ENCODE measurements at places on chromosomes 7 and 10.

GRCh38 chr10:104744052-104744451, 103.0 kb downstream of the SORCS3 start:
- no peak for DNase-seq

GRCh38 chr7:141475679-141476078, 75.5 kb upstream of the AGK start:
- no peak for DNase-seq

DNA sequence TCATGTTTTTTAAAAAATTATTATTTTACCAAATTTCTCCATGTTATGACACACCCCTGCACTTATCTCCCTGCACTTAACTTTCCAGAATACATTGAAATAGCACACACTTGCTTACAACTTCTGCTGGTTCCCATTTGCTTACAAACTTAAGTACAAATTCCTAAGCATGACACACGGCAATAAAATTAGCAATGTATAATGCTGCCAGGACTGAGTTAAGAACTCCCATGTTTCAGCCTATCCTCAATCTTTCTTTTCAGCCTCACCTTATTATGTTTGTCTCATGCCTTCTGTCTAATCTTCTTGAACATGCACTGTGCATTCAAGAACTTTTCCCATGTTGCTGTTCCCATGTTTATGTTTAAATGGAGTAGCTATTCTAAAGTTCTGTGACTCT, 40.8 kb downstream of the PRPS1L1 start:
- DNase-seq, result no peak

- no peak for DNase-seq
Measured at GRCh38 chr10:35103882-35104281, 13.7 kb upstream of the CUL2 start.

DNA sequence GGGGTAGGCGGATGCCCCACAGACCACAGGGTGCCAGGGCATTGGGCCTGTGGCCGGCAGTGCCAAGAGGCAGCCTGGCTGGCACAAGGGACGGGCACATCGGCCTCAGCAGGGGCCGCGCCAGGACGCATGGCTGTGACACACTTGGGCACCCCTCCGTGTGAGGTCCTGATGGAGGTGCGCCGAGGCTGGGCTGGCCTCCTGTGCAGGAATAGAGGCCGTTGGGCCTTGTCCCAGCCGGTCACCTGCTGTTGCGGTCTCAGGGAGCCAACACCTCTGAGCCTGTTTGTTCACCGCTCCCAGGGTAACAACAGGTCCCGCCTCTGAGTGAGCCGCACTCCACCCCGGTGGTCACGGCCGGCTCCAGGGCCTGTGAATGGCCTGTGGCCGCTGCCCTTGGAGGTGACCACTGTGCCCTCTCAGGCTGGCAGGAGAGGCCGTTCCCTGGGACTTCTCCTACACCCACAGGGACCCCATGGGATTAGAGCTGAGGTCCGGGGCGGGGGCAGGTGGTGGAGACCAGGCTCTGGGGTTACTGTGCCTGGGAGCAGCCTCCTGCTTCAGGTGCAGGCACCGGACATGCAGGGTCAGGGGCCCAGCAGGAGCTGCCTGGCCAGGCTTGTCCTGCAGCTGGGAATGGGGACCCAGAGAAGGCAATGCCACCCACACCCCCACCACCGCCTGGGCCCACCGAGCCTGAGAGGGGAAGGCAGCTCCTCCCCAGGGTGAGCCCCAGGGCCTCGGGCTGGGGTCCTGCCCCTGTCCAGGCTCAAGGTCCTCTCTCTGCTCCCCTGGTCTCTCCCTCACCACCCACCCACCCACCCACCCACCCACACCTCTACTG, 12.0 kb downstream of the PWWP2B start:
- DNase-seq, result no peak
